ENCODE measurements at places on chromosomes 3 and 15.
A peak's percentile ranks its signal among the peaks of the same experiment; 100 is the strongest.

- DNase-seq: no peak
Observed at GRCh38 chr3:111227216-111227615, 155.6 kb downstream of the NECTIN3 start.

DNA sequence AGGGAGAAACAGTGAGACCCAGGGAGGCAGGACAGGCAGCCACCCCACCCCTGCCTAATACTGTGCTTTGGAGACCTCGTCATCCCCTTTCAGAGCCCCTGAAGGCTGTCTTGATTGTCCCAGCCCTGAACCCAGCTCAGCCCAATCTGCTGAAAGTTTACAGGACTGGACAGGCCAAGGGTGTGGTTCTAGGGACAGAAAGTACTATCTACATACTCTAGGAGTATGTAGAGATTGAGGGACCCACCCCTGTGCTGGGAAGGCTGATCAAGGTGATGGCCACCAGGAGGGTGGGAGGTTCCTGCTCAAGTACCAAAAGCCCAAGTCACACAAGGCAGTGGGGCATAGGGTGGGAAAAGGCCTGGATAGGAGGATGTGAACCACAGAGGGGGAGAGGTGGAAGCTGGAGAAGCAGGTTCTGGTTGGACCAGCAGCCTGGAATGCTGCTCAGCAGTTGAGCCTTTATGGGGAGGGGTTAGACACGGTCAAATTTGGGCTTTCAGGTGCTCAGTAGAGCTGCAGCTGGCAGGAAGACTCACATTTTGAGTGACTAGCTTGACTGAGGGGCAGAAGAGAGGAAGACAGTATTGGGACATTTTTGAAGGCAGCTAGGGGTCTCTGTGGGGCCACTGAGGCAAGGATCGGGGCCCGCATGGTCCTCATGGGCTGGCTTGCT is 6.7 kb downstream of the NBEAL2 start:
- no peak for DNase-seq

- no peak for DNase-seq
Observed at GRCh38 chr3:194279701-194280360, 71.3 kb downstream of the CPN2 start.

GRCh38 chr3:100928638-100929428 is 64.4 kb downstream of the ABI3BP start:
- DNase-seq: no peak

- no peak for DNase-seq
Observed at GRCh38 chr15:96162322-96162721, 168.2 kb upstream of the NR2F2 start.

GRCh38 chr3:148748283-148748682 is 50.6 kb downstream of the AGTR1 start:
- no peak for DNase-seq

- DNase-seq: no peak
Observed at GRCh38 chr3:58722561-58722960, 56.0 kb upstream of the FAM3D start.

DNA sequence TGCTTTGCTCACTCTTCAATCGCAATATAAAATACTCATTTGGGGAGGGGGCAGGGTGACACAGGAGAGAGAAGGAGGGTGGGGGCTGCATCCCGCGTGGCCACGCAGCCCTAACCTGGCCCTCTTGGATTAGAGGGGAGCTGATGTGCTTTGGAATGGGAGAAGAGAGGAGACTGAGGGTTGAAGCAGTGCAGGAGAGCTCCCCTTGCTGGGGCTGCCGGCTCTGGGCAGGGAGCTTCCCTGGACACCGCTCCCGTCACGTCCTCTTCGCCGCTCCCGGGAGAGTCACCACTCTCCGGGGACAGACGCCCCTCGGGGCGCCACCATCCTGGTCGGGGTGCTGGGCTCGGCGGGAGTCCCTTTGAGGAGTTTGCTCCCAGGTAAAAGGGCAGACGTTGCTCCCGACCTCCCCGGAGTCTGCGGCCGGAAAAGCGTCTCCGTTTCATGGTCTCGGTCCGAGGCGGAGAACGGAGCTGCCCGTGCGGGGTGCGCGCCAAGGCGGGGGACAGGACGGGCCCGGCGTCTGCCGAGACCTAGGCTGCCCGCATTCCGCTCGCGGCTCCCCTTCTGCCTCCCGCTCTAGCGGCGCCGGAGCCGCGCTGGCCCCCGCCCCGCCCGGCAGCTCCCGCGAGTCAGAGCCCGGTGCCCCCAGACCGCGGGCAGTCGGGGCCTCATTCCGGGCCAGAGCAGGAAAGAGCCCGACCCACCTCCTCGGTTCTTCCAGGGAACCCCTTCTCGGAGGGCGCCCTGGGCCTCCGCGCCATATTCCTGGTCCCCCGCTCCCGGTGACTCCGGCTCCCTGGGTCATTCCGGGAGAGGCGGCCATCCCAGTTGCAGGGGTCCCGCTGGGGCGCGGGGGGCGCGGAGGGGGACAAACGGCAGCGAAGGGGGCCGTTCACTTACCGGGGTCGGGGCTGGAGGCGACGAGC is 603 bp downstream of the SLC7A14 start:
- DNase-seq: peak; percentile 58

DNA sequence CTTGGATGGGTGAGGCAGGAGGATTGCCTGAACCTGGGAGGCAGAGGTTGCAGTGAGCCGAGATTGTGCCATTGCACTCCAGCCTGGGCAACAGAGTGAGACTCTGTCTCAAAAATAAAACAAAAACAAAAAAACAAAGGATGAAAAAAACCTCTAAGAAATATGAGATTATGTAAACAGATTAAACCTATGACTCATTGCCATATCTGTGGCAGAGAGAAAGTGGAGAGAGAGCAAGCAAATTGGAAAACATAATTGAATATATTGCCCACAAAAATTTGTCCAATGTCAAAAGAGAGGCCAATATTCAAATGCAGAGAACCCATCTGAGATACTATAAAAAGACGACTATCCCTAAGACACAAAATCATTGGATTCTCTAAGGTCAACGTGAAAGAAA is 1106.0 kb downstream of the OTOL1 start:
- no peak for DNase-seq

DNA sequence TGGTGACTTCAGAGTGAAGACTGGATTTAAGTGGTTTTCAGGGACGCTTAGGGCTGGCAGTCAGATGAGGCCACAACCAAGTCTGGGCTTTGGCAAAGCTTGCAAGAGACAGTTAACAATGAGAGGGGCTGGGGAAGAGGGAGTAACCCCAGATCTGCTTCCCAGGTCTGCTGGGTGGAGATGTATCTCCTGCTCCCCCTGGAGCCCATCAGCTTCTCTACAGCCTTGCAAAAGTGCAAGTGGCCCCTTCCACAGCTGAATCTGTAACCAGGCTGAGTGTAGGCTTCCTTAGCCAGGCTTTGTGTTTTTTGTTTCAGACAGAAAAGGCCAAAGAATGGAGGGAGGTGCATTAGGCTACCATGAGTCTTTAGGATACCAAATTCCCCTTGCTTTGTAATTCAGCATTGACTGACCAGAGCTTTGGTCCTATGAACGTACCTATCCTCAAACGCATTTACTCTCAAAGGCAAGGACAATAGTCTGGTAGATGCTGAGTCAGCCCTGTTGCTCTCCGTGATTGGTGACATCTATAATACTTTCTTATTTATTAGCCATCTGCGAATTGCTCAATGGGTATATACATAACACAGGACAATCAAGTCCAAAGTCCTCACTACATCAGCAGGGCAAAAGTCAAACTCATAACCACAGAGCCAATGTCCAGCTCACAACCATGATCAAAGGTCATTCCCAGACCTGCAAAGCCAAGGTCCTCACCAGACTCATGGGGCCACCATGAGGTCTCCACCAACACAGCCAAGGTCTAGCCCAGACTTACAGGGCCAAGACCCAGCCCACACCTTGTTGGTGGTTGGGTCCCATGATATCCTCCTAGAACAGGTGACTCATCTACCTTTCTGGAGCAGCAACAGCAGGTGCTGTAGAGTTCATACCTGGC is 17.1 kb downstream of the CCDC13 start:
- peak; percentile 36 for DNase-seq

- DNase-seq: no peak
Observed at GRCh38 chr15:33026614-33027013, 167.9 kb downstream of the FMN1 start.

GRCh38 chr3:46859001-46859710 is 4.1 kb downstream of the MYL3 start:
- DNase-seq: no peak

- DNase-seq: no peak
Observed at GRCh38 chr3:124144035-124144814, 152.3 kb upstream of the ROPN1 start.

DNA sequence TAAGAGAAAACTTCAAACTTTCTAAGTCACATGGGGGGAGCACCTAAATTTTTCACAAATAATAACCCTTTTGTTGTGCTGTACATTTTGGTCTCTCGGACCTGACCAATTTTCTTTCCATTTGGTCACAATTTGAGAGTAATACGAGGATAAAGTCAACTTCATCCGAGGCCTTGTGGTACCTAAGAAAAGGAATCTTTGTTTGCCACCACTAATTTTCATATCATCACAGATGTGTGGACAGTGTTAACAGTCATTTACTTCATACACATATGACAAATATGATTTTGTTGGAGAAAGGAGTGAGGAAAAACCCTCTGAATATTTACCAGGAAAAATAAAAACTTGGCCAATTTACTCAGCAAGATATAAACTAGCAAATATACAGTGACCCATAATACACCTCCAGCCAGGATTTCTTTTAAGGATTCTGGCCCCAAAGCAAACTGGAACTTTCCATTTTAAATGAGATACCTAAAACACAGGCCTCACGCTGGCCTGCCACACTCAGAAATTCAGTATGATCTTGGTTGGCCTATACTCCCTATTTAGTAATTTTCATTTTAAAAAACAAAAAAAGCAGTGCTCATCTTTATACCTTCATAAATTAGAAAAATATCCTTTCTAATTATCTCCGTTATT is 40.7 kb downstream of the VGLL4 start:
- DNase-seq: no peak

DNA sequence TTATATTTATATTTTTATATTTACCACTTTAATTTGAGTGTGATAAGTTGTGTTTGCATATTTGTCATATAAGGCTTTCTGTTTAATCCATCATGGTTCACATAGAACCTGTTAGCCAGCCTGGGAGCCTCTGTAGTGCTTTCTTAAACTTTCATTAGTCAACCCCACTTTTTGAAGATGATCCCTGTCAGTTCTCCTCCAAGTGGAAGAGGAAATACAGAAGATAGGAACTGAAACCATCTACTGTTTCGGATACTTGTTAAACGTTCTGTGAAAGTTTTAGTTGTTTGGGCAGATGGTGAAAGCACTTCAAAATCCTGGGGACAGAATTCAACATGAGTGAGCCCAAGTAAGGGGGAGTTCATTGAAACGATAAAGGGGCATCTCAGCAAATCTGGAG is 4.6 kb upstream of the SAMMSON start:
- no peak for DNase-seq

DNA sequence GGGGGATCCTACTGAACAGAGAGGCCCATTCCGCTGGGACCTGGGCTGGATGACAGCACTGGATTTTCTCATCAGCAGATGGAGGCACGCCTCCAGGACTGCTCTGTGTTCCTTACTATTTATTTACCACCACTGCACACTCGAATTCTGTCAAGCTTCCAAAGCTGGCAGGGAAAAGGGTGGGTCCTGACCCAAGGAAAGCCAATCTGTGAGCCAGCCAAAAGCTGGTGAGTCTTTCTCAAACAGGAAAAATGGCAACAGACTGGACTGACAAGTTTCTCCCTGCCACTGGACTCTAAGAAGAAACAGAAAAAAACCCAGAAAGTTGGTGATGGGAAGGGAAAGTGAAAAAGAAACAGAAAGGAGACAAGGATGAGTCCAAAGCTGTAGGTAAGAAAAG is 37.8 kb downstream of the CD47 start:
- DNase-seq: no peak

GRCh38 chr3:171654809-171655208 is 155.5 kb downstream of the PLD1 start:
- DNase-seq: no peak

DNA sequence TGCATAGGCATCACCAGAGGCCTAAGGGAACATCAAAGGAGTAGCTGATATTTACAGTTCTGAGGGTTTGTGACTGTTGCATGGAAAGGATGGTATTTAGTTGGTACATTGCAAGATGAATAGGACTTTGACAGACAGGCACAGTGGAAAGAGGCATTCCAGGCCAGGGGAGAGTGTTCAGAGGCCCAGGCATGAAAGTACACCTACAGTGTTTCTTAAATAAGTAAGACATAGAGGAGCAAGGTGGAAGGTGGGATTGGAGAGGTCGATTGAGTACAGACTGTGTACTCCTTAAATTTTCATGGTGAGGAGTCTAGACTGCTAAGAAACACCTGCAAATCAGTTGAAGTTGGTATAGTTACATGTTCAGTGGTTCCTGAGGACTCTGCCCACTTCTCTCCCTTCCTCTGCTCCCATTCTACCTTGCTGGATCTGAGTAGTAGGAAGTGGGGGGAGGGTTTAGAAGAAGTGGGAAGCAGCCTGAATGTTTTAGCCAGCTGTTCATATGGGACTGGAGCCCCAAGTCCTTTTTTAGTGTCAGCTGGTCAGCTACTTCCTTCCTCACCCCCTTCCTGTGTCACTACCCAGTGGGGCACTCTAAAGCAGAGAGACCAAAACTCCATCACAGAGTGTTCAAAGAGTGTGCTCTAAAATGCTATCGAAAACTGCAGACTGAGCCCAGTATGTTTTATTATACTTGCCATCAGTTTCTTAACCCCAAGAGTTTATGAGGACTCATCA is 14.0 kb downstream of the KLHL18 start:
- DNase-seq: no peak

GRCh38 chr15:43517354-43518196 is at the start of gene MAP1A:
TSS of gene MAP1A (plus strand) at chr15:43517608. CDS start at chr15:43521474, 3,866 bp downstream.
- DNase-seq: peak; percentile 94

- no peak for DNase-seq
Observed at GRCh38 chr3:126816986-126817777, 113.1 kb downstream of the CHCHD6 start.

DNA sequence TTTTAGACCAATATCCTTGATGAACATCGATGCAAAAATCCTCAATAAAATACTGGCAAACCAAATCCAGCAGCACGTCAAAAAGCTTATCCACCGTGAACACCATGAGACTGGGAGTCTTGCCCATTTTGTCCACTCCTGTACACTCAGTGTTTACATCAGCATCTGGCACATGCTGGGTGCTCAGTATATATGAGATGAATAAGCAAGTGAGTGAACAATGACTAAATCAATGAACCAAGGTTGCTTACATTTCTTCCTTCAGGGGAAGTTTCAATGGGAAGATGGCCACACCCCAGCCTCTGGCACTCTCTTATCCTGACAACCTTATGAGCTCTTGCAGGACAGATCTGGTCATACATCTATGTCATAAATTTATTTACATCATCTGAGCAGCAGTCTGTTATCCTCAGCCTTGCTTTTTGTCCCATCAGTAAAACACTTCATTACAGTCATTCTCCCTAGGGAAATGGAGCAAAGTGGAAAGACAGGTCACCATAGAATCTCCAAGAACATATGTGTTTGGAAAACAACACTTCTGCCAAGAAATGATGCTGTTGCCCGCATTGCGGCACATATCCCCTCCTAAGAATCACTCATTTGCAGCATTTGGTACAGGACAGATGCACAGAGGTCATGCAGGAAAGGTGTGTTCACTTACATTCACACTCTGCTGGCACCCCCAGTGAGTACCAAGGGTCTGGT is 171.8 kb upstream of the EIF1B start:
- DNase-seq: no peak

Measured in NCI-H82 (cell line).